Activated T-cell treated with anti-CD3 and anti-CD28 coated beads, Interleukin-2, amount 50 U/mL, for 1 hour (primary cell): ENCODE measurements at places on chromosomes 3 and 15.

GRCh38 chr3:47440131-47440530 lies 35.6 kb downstream of the SCAP start:
- DNase-seq: no peak

DNA sequence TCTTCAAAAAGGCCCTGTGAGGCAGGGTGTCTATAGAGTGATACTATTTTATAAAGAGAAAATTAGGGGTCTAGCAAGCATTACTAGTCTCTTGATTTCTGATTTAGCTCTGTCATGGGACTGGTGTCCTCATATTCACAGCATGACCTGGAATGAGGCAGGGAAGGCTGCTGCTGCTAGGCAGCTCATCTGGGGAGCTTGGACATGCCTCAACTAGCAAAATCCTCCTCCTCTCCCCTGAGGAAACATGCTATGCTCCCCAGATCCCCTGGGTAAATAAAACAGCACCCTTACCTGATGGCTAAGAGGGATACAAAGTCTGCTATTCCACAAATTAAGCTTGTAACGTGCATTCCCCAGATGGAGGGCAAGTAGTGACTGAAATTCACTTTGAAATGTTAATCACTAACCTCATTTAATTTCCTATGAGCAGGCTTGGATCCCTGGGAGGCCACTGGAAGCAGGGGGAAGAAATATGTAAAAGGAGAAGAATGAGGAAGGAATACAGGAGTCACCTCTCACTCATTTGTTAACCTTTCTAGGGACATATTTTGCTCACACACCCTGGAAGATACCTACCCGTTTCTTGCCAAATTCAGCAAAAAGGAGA lies 709.4 kb downstream of the SQOR start:
- no peak for DNase-seq

GRCh38 chr3:12984023-12984823 lies 89.0 kb downstream of the IQSEC1 start:
- peak; percentile 62 for DNase-seq

GRCh38 chr3:141881702-141882101 lies 5.3 kb downstream of the ATP1B3 start:
- no peak for DNase-seq

DNA sequence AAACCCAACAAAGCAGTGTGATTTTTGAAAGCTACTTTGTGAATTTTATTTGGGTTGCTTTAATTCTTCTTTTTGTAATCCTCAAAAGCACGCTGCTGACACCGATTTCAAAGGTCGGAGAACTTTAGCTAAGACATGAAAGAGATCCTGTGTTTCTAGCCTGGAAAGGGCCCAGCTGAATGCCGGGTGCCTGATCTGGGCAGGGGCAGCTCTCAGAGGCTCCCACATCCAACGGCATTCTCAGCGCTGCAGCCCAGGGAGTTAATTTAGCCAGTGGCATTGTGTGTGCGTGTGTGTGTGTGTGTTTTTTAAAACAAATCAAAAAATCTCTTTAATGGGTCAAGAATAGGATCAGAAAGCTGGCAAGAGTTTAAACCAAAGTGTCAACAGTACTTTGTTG lies 6.6 kb downstream of the RBP1 start:
- DNase-seq: no peak
